Esophagus squamous epithelium (tissue), 5 donors: ENCODE measurements at places on chromosomes 12 and 14.

- no peak overlapping the region for H3K27ac ChIP-seq
- no peaks in the 10 kb centered on the region for H3K27me3 ChIP-seq
- H3K36me3 ChIP-seq: no peaks in the 10 kb centered on the region
- no peak overlapping the region for H3K4me3 ChIP-seq
Observed at GRCh38 chr12:19200261-19200660, 70.7 kb downstream of the PLEKHA5 start.

GRCh38 chr12:94435511-94435927 lies 24.1 kb downstream of the CEP83 start:
- no peak overlapping the region for H3K27ac ChIP-seq
- no peak for DNase-seq
- no peaks in the 10 kb centered on the region for H3K27me3 ChIP-seq

DNA sequence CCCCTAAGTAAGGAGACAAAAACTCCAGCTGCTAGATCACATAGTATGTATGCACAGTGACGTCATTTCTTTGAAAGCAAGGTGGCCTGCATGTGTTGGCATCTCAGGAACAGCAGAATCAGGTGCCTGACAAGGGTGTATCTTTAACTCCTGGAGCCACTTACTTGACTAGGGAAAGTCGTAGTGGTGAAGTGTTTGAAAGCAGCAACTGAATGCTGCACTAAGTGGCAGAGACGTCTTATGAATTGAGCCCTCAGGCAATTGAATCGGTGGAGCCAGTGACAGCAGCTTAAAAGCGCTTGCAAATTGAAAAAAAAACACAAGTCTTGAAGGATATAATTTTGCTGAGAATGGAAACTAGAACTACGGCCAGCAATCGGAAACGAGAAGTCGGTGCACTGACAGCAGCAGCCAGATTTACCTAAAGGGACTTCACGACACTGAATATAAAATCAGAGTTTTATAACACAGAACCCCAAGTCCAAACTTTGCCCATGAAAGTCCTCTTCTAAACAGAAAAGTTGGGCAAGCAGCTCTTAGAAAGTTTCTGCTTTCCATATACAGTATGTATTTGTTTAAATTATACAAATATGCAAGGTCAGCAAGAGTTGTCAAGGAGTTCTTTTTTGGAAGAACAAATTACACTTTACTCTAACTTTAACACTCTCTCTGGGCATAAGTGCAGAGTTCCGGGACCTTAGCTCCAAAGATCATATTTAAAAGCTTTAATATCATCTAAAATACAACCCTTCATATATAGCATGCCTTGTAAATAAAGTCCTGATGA lies 1.1 kb downstream of the IGF1 start:
- peak overlapping the region; percentile 31 for H3K4me3 ChIP-seq
- H3K36me3 ChIP-seq: no peaks in the 10 kb centered on the region
- H3K27ac ChIP-seq: peak overlapping the region; percentile 42
- no peaks in the 10 kb centered on the region for H3K27me3 ChIP-seq
- no peak for DNase-seq

- H3K4me3 ChIP-seq: no peak overlapping the region
- DNase-seq: no peak
Observed at GRCh38 chr12:18926188-18926587, 188.3 kb downstream of the CAPZA3 start.

DNA sequence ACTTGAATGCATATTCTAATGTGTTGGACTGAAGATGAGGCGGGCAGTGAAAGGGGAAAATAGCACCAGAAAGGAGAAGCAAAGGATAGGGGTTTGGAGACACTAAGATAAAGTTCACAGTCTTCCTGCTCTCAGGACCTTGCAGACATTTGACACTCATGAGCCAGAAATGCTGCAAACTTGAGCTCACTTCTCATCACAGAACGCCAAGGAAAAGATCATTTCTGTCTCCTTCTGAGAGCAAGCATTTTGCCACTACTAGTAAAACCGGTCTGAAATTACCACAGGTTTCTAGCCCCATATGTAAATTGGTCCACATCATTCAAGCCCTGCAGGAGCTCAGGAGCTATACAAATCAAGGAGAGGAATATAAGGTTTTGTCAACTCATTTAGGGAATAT lies 44.6 kb upstream of the ANO2 start:
- no peaks in the 10 kb centered on the region for H3K36me3 ChIP-seq
- DNase-seq: no peak
- no peak overlapping the region for H3K27ac ChIP-seq

- H3K27me3 ChIP-seq: no peaks in the 10 kb centered on the region
- H3K4me3 ChIP-seq: no peak overlapping the region
- no peak for DNase-seq
- no peak overlapping the region for H3K27ac ChIP-seq
- no peaks in the 10 kb centered on the region for H3K36me3 ChIP-seq
Observed at GRCh38 chr12:5227708-5228373, 184.2 kb downstream of the KCNA5 start.

- no peak for DNase-seq
- H3K27ac ChIP-seq: no peak overlapping the region
- no peaks in the 10 kb centered on the region for H3K27me3 ChIP-seq
- H3K4me3 ChIP-seq: no peak overlapping the region
- peaks cover 15% of the 10 kb centered on the region for H3K4me1 ChIP-seq
Observed at GRCh38 chr12:94073441-94074051, 74.8 kb upstream of the PLXNC1 start.

DNA sequence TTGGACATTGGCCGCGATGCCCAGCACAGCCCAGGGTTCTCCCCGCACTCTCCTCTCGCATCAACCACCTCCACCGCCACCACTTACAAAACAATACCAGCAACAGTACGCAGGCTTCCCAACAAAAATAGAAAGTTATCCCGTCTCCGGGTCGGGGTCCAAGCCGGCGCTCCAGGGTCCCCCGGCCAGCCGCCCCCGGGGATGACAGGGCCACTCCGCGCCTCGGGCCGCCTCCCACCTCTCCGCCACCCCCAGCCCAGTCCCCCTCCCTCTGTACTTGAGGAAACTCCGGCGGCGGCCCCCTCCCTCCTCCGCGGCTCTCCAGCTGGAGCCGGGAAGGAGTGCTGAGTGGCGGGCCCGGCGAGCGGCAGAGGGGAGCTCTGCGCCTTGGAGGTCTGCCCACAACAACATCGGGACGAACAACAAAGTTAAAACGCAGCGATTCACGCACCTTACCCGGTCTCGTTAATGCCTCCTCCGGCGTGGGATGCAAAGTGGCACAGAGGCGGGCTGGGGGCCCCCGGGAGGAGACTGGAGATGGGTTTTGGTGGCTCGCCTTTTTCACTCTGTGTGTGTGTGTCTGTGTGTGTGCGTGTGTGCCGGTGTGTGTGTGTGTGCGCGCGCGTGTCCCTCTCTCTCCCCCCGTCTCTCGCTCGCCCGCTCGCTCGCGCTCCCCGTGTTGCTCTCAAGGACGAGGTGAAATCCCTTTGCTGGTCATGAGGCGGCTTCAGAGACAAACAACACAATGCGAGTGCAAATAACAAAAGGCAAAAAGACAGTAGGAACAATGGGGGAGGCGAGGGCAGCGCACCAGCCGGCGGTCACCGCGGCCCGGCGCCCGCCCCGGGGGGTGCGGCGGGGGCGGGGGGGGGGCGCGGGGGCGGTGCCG lies 386.8 kb downstream of the BCAT1 start:
- H3K4me1 ChIP-seq: no peaks in the 10 kb centered on the region
- no peak for DNase-seq
- peak overlapping the region; percentile 90 for H3K27ac ChIP-seq
- H3K27me3 ChIP-seq: no peaks in the 10 kb centered on the region
- peak overlapping the region; percentile 89 for H3K4me3 ChIP-seq
- H3K36me3 ChIP-seq: no peaks in the 10 kb centered on the region

DNA sequence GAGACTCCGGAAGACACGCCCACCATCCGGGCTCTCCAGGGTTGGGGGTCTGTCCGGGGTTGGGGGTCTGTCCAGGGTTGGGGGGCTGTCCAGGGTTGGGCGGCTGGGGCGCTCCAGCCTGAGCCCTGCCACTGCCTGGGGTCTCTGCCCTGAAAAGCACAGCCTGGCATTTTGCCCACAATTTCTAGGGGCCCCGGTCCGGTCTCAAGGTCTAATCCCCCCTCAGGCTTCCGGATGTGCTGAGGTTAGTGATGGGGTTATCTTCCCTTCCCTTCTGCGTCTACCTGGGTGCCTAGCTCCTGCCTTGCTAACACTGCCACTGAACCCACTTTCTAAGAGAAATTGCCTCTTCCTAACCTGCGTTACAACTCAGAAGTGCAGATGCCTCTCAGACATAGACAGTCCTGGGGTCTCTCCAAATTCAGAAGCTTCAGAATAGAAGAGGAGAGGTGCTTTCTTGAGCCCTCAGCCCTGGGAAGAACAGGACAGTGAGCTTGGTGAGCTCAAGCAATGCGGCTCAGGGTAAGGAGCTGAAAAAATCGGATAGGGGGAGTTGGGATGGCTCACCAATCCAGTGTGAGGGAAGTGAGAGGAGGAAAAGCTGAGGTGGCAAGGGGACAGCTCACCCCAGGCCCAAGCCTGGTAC lies 5.7 kb downstream of the LHX5 start:
- peaks cover 40% of the 10 kb centered on the region for H3K4me1 ChIP-seq
- no peak for DNase-seq
- H3K27ac ChIP-seq: no peak overlapping the region
- no peak overlapping the region for H3K4me3 ChIP-seq
- peaks cover 80% of the 10 kb centered on the region for H3K27me3 ChIP-seq
- no peaks in the 10 kb centered on the region for H3K36me3 ChIP-seq

GRCh38 chr12:3604748-3605586 lies 114.0 kb downstream of the PRMT8 start:
- H3K27me3 ChIP-seq: no peaks in the 10 kb centered on the region
- DNase-seq: no peak
- no peak overlapping the region for H3K27ac ChIP-seq
- H3K36me3 ChIP-seq: no peaks in the 10 kb centered on the region
- H3K4me1 ChIP-seq: peaks cover 12% of the 10 kb centered on the region

- no peaks in the 10 kb centered on the region for H3K27me3 ChIP-seq
- peak overlapping the region; percentile 11 for H3K27ac ChIP-seq
- no peaks in the 10 kb centered on the region for H3K36me3 ChIP-seq
- peaks cover 86% of the 10 kb centered on the region for H3K4me1 ChIP-seq
- H3K4me3 ChIP-seq: no peak overlapping the region
- no peak for DNase-seq
Observed at GRCh38 chr14:103393676-103394626, 8.7 kb downstream of the MARK3 start.

DNA sequence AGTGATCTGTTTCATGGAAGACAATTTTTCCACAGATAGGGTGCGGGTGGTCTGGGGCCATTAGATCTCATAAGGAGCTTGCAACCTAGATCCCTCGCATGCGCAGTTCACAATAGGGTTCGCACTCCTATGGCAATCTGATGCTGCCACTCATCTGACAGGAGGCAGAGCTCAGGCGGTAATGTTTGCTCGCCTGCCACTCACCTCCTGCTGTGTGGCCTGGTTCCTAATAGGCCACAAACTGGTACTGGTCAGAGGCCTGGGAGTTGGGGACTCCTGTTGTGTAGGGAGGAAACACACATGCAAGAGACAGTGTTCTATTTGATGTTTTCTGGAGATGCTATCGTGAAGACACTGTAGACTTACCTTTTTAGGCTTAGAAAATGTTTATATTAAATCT lies 77.0 kb upstream of the FGD4 start:
- no peaks in the 10 kb centered on the region for H3K4me1 ChIP-seq
- no peak overlapping the region for H3K27ac ChIP-seq
- no peaks in the 10 kb centered on the region for H3K27me3 ChIP-seq
- peaks cover 1% of the 10 kb centered on the region for H3K36me3 ChIP-seq
- no peak overlapping the region for H3K4me3 ChIP-seq

DNA sequence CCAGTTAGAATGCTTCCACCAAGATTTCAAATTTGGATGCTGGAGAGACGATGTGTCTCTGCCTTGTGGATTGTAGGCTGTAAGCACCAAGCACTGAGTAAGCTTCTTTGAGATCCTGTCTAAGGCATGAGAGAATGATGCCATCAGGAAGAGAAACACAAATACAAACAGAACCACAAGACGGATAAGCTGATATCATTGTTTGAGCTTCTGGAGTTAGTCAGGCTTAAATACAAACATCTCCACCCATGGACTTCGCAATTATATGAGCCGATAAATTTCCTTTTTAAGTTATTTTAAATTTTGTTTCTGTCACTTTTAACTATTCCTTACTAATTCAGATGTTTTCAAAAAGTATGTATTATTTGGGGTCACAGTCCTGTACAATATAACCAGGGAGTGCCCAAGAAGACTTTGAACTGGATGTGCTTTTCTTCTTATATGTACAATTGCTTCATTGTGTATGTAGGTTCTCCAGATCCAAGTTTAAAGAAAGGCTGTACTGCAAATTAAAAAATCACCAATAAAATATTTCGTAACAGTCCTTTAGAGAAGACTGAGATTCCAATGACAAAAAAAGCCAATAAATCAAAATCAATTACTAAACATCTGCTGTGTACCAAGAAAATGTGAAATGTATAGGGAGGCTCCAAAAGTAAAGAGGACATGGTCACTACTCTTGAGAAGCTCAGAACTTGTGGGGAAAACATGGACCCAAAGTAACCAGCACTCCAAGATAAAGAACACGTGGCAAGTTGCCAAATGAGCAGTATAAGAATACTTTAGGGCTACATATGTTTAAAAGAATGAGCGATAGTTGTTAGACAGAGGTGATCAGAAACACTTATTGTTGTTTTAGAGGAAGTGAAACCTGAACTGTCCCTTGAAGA lies 274.1 kb downstream of the ADAMTS20 start:
- H3K36me3 ChIP-seq: no peaks in the 10 kb centered on the region
- no peaks in the 10 kb centered on the region for H3K4me1 ChIP-seq
- H3K4me3 ChIP-seq: no peak overlapping the region
- H3K27ac ChIP-seq: no peak overlapping the region
- DNase-seq: no peak

DNA sequence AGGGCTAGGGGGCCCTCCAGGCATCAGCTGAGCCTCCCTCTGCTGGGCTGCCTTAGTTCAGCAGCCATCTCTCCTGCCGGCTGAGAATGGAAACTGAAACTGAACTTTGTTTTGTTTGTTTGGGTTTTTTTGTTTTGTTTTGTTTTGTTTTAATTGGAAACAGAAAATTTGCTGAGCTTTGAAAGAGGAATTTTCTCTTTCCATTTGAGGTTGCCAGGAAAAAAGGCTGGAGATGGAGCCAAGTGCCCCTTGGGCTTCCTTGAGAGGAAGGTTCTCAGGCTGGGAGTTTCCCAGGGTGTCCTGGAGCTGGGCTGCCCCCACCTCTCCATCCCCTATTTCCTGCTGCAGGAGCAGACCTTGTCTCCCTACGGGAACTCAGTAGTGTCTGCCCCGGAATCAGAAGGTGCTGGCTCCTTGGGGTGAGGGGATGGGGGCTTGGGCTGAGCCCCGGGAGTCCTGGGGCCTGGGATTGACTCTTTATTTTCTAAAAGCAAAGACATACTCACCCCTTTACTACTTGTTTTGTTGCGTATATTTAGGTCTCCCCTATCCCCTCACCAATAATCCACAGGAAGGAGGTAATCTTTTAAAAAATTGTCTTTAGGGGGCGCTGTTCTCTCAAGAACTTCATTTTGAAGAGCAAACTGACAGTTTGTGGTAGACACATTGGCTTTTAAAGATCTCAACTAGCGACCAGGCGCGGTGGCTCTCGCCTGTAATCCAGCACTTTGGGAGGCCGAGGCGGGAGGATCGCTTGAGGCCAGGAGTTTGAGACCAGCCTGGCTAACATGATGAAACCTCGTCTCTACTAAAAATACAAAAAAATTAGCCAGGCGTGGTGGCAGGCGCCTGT lies 21.3 kb upstream of the OASL start:
- no peaks in the 10 kb centered on the region for H3K27me3 ChIP-seq
- peak overlapping the region; percentile 31 for H3K4me3 ChIP-seq
- no peak for DNase-seq
- peak overlapping the region; percentile 60 for H3K27ac ChIP-seq

GRCh38 chr14:94439453-94440057 lies 13.0 kb downstream of the SERPINA11 start:
- H3K4me3 ChIP-seq: no peak overlapping the region
- H3K27me3 ChIP-seq: peaks cover 12% of the 10 kb centered on the region
- no peak overlapping the region for H3K27ac ChIP-seq
- no peak for DNase-seq

- H3K36me3 ChIP-seq: no peaks in the 10 kb centered on the region
- no peak overlapping the region for H3K27ac ChIP-seq
- no peak overlapping the region for H3K4me3 ChIP-seq
Observed at GRCh38 chr12:95963096-95963495, 20.0 kb downstream of the AMDHD1 start.
